ENCODE measurements at places on chromosomes 4 and X.

GRCh38 chrX:16120431-16120830 lies 2.9 kb upstream of the GRPR start:
- no peak for DNase-seq

- no peak for DNase-seq
Measured at GRCh38 chrX:141405853-141406492, 163.7 kb upstream of the SPANXC start.

DNA sequence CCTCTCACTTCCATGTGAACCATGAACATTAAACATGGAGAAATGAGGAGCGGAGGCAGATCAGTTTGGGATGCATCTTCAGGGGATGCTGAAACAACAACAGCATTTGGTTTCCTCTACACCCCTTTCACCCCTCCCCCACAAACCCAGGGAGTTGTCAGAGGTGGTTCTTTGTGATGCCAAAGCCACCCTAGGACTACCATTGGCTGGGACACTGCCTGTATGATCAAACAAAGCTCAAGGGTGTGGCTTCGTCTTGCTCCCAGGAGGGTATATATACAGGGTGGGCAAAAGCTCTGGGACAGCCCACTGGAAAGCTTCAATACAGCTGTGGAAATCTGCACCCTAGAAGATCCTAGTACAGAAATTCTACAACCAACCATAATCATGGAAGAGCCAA lies at the start of gene SPANXN4:
Gene SPANXN4, plus strand, starts transcription at position 301 of the 400 bp plus-strand sequence. Its CDS starts 87 bp downstream, at position 388.
- no peak for DNase-seq

- no peak for DNase-seq
Measured at GRCh38 chr4:102533348-102533747, 32.2 kb downstream of the NFKB1 start.

GRCh38 chr4:153513596-153513995 lies 47.4 kb downstream of the TMEM131L start:
- DNase-seq, result no peak

DNA sequence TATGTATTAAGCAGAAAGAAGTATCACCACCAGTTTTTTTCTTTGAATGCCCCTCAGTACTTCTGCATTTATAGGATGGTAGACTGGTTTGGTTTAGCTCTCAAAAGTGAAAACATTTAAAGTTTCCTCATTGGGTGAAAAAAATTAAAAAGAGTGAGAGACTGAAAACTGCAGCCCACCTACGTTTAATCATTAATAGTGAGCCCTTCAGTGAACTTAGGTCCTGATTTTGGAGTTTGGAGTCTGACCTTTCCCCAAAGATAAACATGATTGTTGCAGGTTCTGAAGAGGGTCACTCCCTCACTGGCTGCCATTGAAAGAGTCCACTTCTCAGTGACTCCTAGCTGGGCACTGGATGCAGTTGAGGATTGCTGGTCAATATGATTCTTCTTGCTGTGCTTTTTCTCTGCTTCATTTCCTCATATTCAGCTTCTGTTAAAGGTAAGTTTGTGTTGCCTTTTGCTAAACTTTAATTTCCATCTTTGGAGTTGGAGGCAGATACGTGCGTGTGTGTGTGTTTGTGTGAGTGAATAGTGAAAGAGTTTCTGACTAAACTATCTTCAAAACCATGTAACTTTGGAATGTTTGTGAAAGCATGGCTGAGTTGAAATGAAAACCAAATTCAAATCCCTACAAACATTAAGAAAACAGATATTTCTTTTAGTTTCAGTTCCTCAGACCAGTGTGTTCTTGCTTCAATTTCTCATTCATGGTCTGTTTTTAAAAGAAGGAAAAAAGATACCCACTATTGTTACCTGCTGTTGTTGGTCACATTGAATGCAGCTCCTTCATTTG lies at the start of gene MTTP:
Gene MTTP, plus strand, starts transcription at position 295 of the 795 bp plus-strand sequence. Its CDS starts 86 bp downstream, at position 381.
- DNase-seq, result no peak

- no peak for DNase-seq
Measured at GRCh38 chr4:188822698-188823097, 683.5 kb downstream of the TRIML1 start.

DNA sequence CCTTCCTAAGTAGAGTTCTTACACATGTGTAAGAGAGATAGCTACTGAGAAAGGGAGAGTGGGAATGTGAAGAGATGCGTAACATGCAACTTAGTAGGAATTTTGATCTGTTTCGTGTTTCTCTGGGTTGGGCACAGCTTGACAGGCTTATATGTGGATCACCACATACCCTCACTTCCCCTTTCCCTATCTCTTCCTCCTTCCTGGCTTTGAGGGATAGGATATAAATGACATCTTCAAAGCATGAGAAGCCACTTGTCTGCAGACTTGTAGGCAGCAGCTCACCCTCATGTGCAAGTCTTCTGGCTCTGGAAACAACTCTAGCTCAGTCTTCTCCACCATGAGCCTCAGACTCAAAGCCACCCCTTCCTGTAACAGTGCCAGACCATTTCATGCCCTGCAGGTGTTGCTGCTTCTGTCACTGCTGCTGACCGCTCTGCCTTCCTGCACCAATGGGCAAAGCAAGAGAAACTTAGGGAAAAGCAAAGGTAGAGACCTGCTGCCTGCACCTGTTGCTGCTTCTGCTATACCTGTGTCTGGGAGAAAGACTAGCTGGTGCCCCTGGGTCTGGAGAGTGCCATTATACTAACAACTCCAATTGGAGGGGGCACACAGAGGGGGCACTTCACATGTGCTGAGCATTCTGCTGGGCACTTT lies 5.4 kb upstream of the PF4V1 start:
- no peak for DNase-seq

- no peak for DNase-seq
Measured at GRCh38 chrX:28550331-28550872, 36.8 kb upstream of the IL1RAPL1 start.

- DNase-seq, result no peak
Measured at GRCh38 chr4:15354371-15355297, 73.2 kb upstream of the C1QTNF7 start.

DNA sequence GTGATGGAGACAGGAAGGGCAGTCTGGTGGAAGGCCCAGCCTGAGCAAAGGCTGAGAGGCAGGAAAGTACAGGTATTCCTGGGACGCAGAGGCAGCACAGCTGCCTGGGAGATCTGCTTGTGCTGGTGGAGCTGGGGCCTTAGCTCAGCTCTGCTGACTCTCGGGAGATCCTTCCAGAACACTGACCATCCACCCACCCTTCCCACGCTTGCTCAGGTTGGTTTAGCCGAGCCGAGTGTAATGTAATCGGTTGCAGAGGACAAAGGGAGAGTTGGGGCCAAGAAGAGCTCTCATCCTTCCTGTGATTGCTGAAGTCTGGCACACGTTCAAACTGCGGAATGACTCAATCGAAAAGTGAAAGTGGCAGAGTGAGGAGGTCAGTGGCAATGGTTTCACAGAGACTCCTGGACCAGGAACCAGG lies 43.1 kb upstream of the GPR78 start:
- no peak for DNase-seq

DNA sequence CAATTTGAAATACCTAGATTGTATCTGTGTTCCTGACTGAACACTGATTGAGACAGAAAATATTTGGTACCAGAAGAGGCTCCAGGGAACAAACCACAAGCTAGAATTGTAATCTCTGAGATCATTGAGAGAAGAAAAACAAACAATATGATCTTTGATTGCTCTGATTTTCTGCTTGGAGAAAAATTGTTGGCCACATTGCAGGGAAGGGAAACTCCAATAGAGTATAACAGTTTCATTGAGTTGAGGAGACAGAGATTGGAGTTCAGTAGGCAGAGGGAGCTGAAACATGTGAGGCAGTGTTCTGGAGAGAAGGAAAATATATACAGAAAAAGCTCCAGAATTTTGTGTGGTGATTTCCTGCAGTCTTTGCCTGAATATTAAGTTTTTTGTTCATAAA lies 158.2 kb downstream of the C4orf33 start:
- DNase-seq, result no peak

DNA sequence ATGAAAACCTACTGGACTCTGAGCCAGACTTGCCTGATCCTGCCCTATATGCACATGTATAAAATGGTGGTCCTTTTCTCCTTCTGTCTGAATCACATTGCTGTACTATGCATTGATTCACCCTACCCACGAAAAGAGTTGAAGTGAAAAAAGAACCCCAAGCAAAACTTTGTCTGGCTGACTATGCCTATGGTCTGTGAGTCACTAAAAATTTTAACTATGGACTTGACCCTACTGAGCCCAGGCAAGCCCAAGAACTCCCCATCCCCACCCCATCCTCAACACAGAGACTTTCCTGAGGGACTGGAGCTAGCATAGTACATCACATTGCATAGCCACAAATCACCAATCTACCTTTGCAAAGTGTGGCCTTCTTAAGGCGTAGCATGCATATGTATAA lies 116.6 kb upstream of the TENM3 start:
- no peak for DNase-seq

DNA sequence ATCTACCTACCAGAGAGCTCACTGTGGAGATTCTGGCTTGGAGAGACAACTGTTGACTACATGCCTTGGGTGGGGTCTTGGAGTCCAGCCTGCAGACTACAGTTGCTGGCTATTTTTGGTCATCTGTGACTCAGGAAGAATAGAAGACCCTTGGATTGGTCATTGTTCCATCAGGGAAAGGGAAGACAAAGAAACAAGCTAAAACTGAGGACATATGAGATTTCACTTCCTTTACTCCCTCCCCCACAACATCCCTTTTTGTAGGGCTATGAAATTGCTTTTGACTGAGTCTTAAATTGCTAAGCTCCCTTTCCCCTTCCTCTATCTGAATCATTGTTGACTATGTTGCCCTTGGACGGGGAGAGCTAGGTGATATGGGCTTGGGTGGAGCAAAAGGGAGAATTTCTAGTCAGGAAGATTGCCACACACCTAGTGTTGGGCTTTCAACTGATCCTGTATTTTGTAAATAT lies 11.7 kb downstream of the MSN start:
- no peak for DNase-seq

- no peak for DNase-seq
Measured at GRCh38 chrX:20173313-20173712, 31.7 kb upstream of the EIF1AX start.

- no peak for DNase-seq
Measured at GRCh38 chrX:54178100-54178940, 4.7 kb downstream of the FAM120C start.

DNA sequence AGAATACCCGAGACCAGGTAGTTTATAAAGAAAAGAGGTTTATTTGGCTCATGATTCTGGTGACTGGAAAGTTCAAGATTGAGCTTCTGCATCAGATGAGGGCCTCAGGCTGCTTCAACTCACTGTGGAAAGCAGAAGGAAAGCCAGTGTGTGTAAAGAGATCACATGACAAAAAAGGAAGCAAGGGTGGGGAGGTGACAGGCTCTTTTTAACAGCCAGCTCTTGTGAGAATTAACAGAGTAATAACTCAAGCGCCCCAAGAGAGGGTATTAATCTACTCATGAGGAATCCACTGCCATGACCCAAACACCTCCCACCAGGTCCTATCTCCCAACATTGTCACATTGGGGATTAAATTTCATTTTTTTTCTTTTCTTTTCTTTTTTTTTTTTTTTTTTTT lies 6.3 kb upstream of the YIPF6 start:
- DNase-seq, result no peak

DNA sequence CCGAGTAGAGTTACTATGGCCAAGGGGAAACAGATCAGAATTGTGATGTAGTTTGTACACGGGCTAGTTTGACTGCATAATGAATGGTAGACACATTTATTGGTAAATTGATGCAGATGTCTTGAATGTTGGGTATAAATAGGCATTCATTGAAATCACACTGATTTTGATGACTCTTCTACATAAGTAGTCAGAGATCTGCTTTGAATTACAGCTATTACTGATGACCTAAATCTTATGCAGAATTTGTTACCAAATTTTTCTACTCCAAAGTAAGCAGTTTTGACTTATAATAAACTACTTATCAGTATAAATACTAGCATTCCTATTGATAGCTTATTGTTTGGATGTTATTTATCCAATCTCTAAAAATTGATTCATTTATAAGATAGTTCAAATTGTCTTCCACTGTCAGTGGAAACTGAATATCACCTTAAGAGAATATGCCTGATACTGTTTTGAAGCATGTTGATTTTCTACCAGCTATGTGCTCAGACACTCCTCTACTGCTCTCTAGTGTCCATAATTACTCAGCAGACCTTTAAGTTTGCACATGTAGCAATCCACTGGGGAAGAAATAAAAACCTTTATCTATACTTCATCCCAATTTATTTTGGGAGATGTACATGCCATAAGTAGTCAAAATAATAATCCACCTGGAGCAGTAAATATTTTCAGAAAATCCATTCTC lies 120.3 kb downstream of the RASL11B start:
- no peak for DNase-seq

DNA sequence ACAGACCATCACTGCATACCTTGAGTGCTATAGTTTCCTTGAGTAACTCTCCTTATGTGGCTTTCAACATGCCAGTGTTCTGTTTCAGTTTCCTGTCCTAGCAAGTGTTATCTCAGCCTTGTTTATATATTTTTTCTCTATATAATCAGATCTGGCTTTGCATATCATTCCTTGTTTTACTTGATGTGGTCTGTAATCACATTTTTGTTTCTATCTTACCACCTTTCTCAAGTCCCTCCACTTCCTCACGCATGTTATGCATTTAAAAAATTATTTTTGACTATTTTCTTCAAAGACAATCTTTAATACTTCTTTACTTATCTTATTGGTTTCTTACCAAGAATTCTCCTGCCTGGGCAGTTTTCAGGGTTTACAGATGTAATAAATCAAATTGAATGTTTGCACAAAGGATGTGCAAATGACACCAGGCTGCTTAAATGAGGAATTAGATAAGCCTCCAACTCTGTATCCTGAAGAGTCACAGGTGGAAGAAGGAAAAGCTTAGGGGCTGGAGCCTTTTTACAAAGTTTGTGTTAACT lies 351.2 kb downstream of the BMPR1B start:
- DNase-seq, result no peak

DNA sequence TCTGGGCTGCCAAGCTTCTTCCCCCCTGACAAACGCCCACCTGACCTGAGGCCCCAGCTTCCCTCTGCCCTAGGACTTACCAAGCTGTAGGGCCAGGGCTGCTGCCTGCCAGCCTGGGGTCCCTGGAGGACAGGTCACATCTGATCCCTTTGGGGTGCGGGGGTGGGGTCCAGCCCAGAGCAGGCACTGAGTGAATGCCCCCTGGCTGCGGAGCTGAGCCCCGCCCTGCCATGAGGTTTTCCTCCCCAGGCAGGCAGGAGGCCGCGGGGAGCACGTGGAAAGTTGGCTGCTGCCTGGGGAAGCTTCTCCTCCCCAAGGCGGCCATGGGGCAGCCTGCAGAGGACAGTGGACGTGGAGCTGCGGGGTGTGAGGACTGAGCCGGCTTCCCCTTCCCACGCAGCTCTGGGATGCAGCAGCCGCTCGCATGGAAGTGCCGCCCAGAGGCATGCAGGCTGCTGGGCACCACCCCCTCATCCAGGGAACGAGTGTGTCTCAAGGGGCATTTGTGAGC lies 37.0 kb downstream of the HTRA3 start:
- DNase-seq, result no peak

GRCh38 chr4:47065051-47065481 lies 33.7 kb downstream of the GABRB1 start:
- no peak for DNase-seq

- no peak for DNase-seq
Measured at GRCh38 chr4:61630548-61630947, 430.4 kb downstream of the ADGRL3 start.

- DNase-seq, result no peak
Measured at GRCh38 chrX:141278306-141278705, 36.0 kb upstream of the SPANXC start.

Data from activated CD4-positive, alpha-beta T cell treated with anti-CD3 and anti-CD28 coated beads, Interleukin-2, amount 50 U/mL, for 4 hours (primary cell).